Naive thymus-derived CD8-positive, alpha-beta T cell (primary cell): ENCODE measurements at places on chromosomes 7 and 10.

- no peaks in the 10 kb centered on the region for H3K4me1 ChIP-seq
- DNase-seq = no peak
- H3K27ac ChIP-seq = no peak overlapping the region
- H3K27me3 ChIP-seq = no peaks in the 10 kb centered on the region
- peaks cover 20% of the 10 kb centered on the region for H3K36me3 ChIP-seq
Observed at GRCh38 chr7:93238748-93239147, 6.6 kb downstream of the VPS50 start.

DNA sequence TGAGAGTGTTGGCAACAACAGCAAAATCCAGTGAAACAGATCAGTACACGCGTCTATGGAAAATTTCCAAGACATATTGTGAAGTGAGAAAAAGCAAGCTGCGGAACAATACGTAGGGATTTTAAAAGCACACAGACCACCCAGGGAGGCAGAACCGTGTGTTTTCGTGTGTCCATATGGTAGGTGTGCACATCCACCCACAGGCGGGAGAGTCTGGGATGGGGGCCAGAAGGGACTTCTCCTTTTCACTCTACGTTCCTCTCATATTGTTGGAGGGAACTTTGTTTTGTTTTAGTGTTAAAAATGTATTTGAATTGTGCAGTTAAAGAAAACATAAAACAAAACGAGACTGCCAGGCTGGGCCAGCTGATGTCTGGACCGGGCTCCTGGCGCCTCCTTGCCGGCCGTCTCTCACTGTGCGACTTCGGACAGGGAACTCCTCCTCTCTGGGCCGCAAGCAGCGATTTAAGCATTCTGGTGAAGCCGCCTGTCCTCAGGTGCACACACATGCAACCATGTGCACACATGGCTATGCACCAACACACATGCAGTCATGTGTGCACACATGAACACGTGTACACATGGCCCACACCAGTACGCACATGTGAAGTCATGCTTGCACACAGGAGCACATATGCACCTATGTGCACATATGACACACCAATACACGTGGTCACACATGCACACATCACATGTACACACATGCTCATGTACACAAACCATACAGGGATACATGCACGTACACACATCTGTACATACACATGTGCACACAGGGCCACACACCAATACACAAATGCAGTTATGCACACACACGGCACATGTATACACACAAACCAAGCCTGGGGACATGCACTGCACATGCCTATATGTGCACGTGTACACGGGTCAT lies 141.1 kb downstream of the ELFN1 start:
- no peaks in the 10 kb centered on the region for H3K36me3 ChIP-seq
- DNase-seq = no peak
- H3K27ac ChIP-seq = no peak overlapping the region
- no peak overlapping the region for H3K4me3 ChIP-seq

DNA sequence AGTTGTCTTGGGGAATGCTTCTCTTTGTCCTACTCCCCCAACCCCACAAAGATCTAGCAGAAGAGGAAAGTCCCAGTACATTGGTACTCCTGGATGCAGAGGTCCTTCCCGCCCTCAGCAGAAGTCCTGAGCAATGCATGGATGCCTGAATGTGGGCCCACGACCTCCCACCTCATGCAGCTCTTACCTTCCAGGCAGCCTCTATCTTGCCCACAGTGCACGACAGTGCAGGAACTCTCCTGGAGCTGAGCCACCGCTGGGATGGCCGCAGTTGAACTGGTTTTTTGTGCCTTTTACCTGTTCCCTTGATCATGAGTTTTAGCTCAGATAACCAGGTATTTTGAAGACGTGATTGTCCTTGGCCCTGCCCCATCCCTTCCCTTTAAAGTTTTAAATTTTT lies 37.9 kb downstream of the LRRC4 start:
- H3K27me3 ChIP-seq = no peaks in the 10 kb centered on the region
- H3K27ac ChIP-seq = no peak overlapping the region
- H3K4me1 ChIP-seq = peaks cover 1% of the 10 kb centered on the region

DNA sequence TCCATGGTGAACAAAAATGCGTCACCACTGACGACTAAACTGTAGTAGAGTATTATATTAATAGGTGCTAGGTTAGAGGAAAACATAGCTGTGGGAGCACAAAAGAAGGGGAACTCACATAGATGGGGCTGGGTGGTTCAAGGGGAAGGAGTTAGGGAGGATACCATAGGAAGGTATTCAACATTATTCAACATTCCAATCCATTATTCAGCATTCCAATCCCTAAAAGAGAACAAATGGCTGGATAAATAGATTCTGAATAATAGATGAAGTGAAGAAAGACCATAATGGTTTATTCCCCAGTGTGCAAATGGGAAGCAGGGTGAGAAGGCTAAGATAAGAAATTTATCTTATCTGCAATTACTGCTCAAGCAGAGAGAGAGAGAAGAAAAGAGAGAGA lies 61.4 kb downstream of the AASS start:
- no peak overlapping the region for H3K27ac ChIP-seq
- H3K27me3 ChIP-seq = no peaks in the 10 kb centered on the region
- H3K36me3 ChIP-seq = peaks cover 21% of the 10 kb centered on the region
- H3K4me3 ChIP-seq = no peak overlapping the region
- DNase-seq = no peak

GRCh38 chr7:66500087-66500486 lies 128.6 kb upstream of the KCTD7 start:
- H3K27me3 ChIP-seq = no peaks in the 10 kb centered on the region
- H3K4me3 ChIP-seq = no peak overlapping the region
- peaks cover 5% of the 10 kb centered on the region for H3K4me1 ChIP-seq
- no peak for DNase-seq
- H3K36me3 ChIP-seq = no peaks in the 10 kb centered on the region
- H3K27ac ChIP-seq = no peak overlapping the region

DNA sequence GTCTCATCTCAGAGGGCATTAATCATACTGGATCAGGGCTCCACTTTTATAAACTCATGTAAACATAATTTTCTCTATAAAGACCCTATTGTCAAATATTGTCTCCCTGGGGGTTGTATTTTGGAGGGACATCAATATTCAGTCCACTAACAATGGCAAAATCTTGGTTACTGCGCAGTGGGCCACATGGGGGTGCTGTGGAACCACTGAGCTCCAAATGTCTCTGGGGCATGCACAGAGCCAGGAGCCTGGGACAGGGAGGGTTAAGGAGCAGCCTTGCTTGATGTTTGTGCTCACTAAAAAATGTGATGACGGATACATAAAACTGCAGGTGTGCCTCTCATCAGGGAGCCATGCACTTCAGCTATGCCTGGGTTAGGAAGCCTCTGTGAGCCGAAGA lies 62.1 kb upstream of the PRSS58 start:
- H3K27ac ChIP-seq = peak overlapping the region; percentile 85
- peaks cover 18% of the 10 kb centered on the region for H3K4me1 ChIP-seq
- peak overlapping the region; percentile 48 for H3K4me3 ChIP-seq
- DNase-seq = peak; percentile 34
